Vagina (tissue), 2 donors: ENCODE measurements at places on chromosomes 6 and 20.
A peak's percentile ranks its signal among the peaks of the same experiment; 100 is the strongest.

- H3K27ac ChIP-seq, result peak overlapping the region; percentile 10
- no peaks in the 10 kb centered on the region for H3K4me1 ChIP-seq
- H3K4me3 ChIP-seq, result no peak overlapping the region
- DNase-seq, result no peak
Measured at GRCh38 chr20:13839421-13840092, 54.7 kb downstream of the NDUFAF5 start.

DNA sequence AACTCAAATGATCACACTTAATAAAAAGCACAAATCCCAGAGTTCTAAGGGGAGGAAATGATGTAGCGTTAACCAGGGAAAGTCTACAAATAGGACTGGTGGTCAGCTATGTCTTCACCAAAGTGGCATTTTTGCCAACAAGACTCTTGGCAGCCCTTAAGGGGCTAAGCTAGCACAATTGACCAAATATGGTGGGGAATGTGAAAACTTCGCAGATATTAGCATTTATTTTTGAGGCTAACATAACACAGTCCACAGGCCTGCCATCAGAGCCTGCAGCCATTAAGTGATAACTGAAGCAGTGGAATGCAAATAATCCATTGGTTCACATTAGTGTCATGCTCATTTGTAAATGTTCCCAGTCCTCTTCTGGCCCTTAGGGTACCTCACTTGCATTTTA is 274.6 kb downstream of the FOXC1 start:
- no peaks in the 10 kb centered on the region for H3K27me3 ChIP-seq
- no peaks in the 10 kb centered on the region for H3K36me3 ChIP-seq
- no peak overlapping the region for H3K4me3 ChIP-seq
- DNase-seq, result no peak

DNA sequence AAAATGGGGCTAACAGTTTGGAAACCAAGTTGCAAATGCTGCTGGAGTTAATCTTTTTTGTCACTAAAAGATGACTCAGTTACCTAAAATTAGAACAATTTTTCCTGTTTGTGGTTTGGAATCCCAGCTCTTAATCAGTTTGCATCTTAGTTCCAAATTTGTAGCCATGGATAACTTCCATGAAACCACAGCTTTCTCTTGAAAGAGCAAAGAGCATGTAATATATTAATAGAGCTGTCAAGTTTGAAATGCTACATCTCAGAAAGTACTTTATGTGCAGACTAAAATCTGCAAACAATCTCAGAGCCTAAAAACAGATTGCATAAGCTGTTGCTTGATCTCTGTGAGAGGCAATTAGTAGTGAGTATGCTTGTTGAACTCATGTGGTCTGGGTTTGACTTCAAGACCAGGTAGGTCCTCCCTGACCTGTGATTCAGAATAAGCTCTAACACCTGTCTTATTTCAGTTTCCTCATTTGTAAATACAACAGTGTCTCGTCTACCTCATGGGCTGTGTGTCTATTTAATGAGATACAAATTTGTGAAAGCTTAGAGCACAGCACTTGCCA is 23.5 kb downstream of the DHX35 start:
- peak overlapping the region; percentile 42 for H3K27ac ChIP-seq
- no peak for DNase-seq
- H3K27me3 ChIP-seq, result no peaks in the 10 kb centered on the region
- H3K4me3 ChIP-seq, result no peak overlapping the region
- H3K4me1 ChIP-seq, result peaks cover 20% of the 10 kb centered on the region

- H3K4me3 ChIP-seq, result no peak overlapping the region
- DNase-seq, result no peak
- H3K36me3 ChIP-seq, result peaks cover 18% of the 10 kb centered on the region
- H3K27me3 ChIP-seq, result no peaks in the 10 kb centered on the region
- H3K4me1 ChIP-seq, result no peaks in the 10 kb centered on the region
- H3K27ac ChIP-seq, result no peak overlapping the region
Measured at GRCh38 chr6:145891126-145891525, 73.0 kb downstream of the SHPRH start.

GRCh38 chr20:61594198-61594597 is 342.1 kb downstream of the CDH4 start:
- DNase-seq, result no peak
- no peaks in the 10 kb centered on the region for H3K27me3 ChIP-seq
- H3K36me3 ChIP-seq, result no peaks in the 10 kb centered on the region
- H3K4me1 ChIP-seq, result peaks cover 3% of the 10 kb centered on the region
- H3K27ac ChIP-seq, result no peak overlapping the region

- no peak for DNase-seq
- no peak overlapping the region for H3K4me3 ChIP-seq
- H3K4me1 ChIP-seq, result no peaks in the 10 kb centered on the region
- H3K27ac ChIP-seq, result no peak overlapping the region
- H3K36me3 ChIP-seq, result no peaks in the 10 kb centered on the region
- no peaks in the 10 kb centered on the region for H3K27me3 ChIP-seq
Measured at GRCh38 chr6:153758516-153758915, 280.5 kb upstream of the OPRM1 start.

DNA sequence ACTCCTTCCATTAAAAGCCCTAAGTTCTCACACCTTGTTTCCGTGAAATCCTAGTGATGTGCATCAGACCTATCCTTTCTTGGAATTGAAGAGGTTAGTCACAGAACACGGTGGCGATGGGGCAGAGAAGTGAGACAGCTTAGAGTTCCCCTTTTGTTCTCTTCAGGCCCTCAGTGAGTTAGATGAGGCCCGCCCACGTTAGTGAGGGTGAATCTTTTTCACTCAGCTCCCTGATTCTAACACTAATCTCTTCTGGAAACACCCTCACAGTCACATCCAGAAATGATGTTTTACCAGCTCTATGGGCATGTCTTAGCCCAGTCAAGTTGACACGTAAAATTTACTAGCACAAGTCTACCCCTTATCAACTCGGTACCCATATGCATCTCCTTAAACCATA is 172.7 kb upstream of the NOX3 start:
- DNase-seq, result no peak
- no peaks in the 10 kb centered on the region for H3K4me1 ChIP-seq
- H3K27me3 ChIP-seq, result no peaks in the 10 kb centered on the region
- H3K36me3 ChIP-seq, result no peaks in the 10 kb centered on the region
- H3K4me3 ChIP-seq, result no peak overlapping the region
- H3K27ac ChIP-seq, result no peak overlapping the region

- H3K27ac ChIP-seq, result no peak overlapping the region
- no peaks in the 10 kb centered on the region for H3K27me3 ChIP-seq
- H3K4me1 ChIP-seq, result peaks cover 7% of the 10 kb centered on the region
- DNase-seq, result no peak
- H3K4me3 ChIP-seq, result no peak overlapping the region
- no peaks in the 10 kb centered on the region for H3K36me3 ChIP-seq
Measured at GRCh38 chr20:47054945-47055344, 160.3 kb downstream of the EYA2 start.

DNA sequence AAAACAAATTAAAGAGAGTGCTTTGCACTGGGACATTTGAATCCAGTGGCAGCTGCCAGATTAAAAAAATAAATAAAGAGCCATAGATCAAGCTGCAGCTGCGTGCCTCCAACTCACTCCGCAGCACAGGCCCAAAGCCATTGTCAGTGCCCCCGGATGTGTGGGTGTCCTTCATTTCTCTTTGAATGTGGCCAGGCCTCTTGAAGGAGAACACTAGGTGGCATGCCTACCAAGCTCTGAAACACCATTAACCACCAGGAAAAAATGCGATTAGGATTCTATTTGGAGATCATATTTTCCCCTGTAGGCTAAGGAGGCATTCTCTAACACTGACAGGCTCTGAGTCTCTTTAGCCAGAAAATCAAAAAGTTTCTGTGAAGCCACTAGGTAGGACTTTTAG is 549.8 kb downstream of the PRKN start:
- no peak overlapping the region for H3K4me3 ChIP-seq
- DNase-seq, result no peak
- H3K27ac ChIP-seq, result no peak overlapping the region
- H3K27me3 ChIP-seq, result no peaks in the 10 kb centered on the region

DNA sequence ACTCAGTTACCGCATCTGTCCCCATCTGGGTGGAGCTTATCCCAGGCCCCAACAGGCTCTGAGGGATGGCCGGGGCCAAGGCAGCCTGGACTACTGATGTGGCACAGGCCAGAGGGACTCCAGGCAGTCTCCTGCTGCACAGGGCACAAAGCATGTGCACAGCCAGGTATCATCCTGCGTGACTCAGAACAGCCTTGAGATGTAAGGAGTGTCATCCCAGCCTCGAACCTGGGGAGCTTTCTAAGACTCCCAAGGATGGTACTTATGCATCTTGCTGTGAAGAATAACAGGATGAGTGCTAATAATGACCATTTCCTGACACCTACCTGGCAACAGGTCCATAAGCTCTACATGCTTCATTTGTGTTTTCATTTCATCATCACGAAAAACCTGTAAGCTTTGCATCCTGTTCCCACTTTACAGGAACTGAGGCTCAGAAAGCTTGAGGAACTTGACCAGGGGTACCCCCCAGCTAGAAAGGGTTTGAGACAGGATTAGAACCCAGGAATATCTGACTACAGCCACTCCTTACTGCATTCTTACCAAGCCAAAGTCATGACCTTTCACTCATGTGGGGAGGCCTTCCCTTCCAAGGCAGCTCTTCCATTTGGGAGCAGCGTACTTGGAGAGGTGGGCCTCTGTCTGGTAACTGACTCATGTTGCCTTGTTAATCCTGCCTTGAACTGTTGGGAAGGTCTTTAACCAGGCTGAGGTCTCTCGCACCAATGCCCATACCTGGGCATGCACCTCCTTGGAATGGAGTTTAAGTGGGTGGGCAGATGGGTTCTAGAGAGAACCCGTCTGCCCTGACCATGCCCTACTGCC is 1.9 kb downstream of the TRIB3 start:
- no peak for DNase-seq
- H3K4me3 ChIP-seq, result peak overlapping the region; percentile 57
- no peaks in the 10 kb centered on the region for H3K36me3 ChIP-seq
- H3K4me1 ChIP-seq, result peaks cover 18% of the 10 kb centered on the region

- no peaks in the 10 kb centered on the region for H3K4me1 ChIP-seq
- no peak overlapping the region for H3K27ac ChIP-seq
- no peak overlapping the region for H3K4me3 ChIP-seq
- no peaks in the 10 kb centered on the region for H3K36me3 ChIP-seq
Measured at GRCh38 chr20:598133-598850, 11.8 kb downstream of the TCF15 start.

DNA sequence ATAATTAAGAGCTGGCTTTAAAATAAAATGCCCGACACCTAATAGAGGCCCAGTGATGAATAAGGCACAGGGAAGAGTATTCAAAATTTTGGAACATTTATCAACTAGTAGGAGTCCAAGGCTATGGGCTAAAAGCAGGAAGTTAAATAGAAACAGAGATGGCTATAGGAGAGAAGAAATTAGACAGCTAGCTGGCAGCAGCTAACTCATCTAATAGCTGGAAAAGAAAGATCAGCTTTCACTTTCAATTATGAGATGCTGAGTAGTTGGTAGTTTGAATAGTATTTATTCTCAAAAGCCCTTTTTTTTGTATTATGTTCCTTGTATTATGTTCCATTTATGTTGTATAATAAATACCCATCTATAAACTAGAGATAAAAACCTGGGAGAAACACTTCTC is 215.7 kb downstream of the SLC35F1 start:
- H3K36me3 ChIP-seq, result no peaks in the 10 kb centered on the region
- no peaks in the 10 kb centered on the region for H3K27me3 ChIP-seq
- H3K4me1 ChIP-seq, result no peaks in the 10 kb centered on the region
- H3K4me3 ChIP-seq, result no peak overlapping the region
- DNase-seq, result no peak
- no peak overlapping the region for H3K27ac ChIP-seq

DNA sequence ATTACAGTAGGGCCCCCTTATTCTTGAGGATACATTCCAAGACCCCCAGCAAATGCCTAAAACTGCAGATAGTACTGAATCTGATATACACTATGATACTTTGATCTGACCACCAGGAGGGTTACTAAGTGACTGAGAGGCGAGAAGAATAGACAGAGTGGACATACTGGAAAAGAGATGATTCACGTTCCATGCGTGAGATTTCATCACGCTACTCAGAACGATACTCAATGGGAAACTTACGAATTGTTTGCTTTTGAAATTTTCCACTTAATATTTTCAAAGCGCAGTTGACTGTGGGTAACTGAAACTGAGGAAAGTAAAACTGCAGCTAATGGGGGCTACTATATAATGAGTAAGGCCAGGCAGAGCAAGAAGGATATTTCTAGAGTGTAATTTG is 60.8 kb downstream of the STX11 start:
- H3K27ac ChIP-seq, result no peak overlapping the region
- H3K4me3 ChIP-seq, result no peak overlapping the region
- no peaks in the 10 kb centered on the region for H3K27me3 ChIP-seq
- no peak for DNase-seq
- H3K4me1 ChIP-seq, result peaks cover 11% of the 10 kb centered on the region
- H3K36me3 ChIP-seq, result no peaks in the 10 kb centered on the region

DNA sequence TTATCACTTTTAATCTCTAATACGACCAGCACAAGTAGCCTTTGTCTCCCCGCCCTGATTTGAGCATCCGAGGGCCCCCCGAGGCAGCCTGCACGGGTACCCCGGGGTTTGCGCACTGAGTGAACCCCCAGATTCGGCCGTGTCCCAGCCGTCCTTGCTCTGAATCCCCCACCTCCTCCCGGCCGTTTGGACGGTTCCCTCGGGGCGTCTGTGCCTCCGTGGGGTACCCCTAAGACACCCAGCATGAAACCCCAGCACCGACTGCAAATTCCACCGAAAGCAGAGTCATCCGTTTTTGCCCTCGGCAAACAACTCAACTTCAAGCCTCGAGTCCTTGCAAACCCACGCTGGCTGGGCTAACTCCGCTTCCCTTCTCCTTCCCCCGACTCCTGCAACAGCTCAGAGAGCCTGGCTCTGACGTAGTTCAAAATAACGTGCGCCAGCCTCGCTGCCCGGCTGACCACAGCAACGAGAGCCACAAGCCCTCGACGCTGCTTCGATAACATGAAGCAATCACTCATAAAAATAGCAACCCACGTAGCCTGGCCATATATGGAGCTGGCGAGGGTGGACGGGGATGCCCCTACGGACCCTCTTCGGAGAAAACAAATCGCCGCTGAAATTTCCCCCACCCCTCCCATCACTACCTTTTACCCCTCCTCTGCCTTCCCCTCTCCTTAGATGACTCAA is 764 bp upstream of the SNAP25 start:
- H3K27me3 ChIP-seq, result no peaks in the 10 kb centered on the region
- no peaks in the 10 kb centered on the region for H3K36me3 ChIP-seq
- peak overlapping the region; percentile 24 for H3K4me3 ChIP-seq
- H3K4me1 ChIP-seq, result peaks cover 21% of the 10 kb centered on the region
- no peak for DNase-seq

DNA sequence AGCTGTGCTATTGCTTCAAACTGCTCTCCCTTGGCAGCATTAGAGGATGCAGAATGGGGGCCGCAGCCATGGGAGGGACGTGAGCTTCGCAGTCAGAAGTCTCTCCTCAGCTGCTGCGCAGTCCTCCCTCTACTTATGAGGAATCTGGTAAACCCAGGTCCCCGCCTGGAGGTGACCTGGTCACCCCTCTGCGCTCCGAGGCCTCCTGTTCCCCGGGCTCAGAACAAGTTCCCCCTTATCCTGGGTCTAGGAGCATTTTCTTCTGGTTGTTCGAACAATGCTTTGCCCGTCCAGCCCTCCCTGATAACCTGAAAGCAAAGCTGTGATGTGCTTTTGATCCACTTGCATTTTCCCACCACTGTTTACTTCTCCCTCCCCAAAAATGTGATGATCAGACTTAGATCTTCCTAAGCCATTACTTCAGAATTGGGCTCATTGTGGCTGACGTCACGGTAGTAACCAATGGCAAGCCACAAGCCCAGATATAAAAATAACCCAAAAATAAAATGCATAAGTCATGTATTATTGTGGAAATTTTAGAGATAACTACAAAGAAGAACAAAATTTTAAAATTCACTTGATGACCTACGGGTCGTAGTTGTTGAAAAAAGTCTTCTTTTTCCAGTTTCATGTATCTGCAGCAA is 80.7 kb downstream of the SERAC1 start:
- H3K36me3 ChIP-seq, result peaks cover 23% of the 10 kb centered on the region
- H3K4me3 ChIP-seq, result no peak overlapping the region
- no peak for DNase-seq
- no peaks in the 10 kb centered on the region for H3K27me3 ChIP-seq
